ENCODE measurements at places on chromosomes 2 and 18.

DNA sequence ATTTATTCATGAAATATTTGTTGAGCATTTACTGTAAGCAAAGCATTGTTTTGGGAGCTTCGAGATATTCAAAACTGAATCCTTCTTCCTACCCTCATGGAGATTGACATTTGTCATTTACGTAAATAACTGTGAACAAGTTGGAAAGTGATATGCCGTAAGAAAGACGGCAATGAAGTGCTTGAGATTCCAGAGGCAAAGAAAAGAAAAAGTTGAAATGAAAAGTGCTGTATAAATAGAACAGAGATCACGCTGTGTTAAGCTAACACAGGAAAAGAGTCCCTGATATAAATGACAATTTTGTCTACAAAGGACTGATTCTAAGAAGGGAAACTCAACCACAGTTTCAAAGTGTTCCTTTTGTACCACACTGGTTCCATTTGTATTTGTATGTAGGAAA, 1.8 kb downstream of the CHRNA1 start:
- DNase-seq: no peak

GRCh38 chr18:80159713-80160636, 50.9 kb downstream of the ADNP2 start:
- no peak for DNase-seq

DNA sequence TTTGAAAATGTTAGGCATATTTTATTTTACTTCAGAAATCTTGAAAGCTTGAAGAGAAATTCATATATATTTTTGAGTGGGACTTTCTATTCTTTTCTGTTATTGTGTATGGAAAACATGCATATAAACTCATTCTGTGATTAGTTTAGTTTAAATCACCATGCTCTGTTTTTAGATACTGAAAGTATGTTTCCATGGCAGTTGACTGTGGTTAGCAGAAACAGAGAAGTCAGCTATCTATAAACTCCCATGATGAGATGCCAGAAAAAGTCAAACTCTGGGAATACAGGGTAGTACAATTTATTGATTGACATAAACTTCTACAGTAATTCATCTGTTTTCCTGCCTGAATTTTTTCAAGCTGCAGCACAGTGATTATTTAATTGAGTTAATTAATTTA, 905.3 kb upstream of the VRK2 start:
- DNase-seq: no peak

GRCh38 chr2:117972476-117973123, 41.3 kb downstream of the CCDC93 start:
- DNase-seq: no peak

Data from breast epithelium (tissue), 4 donors.